ENCODE measurements at places on chromosomes 12 and 14.

DNA sequence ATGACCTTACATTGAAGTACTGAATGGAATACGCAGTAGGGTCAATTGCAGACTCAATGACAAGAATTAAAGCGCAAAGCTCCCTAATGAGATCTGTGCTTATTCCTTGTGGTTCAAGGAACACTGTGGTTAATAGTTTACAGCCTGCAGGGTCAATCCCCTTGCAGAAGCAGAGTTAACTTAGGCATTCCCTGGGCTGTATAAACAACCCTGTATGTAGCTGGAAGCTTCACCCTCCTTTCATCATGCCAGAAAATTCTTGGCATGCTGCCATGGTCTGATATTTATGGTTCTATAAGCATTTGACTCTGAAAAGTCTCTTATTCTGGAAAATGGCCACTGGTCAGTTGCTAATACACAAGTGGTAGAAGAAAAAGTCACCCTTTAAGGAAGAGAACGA is 227.7 kb downstream of the NOVA1 start:
- peak; percentile 21 for DNase-seq

DNA sequence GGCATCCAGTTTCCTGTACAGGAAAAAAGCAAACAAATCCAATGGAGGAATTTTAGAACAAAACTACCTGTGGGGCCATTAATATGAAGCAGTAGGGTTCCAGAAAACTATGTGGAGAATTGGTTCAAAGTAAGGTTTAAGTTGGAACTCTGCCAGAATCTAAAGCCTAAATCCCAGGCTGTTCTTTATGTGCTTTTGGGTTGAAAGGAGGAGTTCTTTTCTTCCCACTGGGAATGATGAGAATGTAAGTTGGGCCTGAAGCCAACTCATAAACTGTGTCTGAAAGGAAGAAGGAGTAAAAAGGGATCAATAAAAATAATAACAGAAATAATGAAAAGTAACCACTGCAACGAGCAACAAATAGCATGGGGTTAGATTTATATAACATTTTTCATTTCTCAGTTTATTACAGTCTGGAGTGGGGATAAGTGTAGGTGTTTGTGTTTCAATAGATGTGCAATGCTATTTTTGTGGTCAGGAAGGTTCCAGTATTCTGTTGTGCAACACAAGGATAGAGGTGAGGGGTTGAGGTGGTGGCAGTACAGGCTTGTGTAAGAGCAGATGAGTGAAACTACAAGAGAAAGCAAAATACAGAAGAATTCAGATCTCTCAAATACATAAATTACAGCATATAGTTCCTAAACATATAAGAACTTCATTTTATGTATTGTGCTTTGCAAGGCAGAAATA is 373.6 kb downstream of the EMP1 start:
- no peak for DNase-seq

DNA sequence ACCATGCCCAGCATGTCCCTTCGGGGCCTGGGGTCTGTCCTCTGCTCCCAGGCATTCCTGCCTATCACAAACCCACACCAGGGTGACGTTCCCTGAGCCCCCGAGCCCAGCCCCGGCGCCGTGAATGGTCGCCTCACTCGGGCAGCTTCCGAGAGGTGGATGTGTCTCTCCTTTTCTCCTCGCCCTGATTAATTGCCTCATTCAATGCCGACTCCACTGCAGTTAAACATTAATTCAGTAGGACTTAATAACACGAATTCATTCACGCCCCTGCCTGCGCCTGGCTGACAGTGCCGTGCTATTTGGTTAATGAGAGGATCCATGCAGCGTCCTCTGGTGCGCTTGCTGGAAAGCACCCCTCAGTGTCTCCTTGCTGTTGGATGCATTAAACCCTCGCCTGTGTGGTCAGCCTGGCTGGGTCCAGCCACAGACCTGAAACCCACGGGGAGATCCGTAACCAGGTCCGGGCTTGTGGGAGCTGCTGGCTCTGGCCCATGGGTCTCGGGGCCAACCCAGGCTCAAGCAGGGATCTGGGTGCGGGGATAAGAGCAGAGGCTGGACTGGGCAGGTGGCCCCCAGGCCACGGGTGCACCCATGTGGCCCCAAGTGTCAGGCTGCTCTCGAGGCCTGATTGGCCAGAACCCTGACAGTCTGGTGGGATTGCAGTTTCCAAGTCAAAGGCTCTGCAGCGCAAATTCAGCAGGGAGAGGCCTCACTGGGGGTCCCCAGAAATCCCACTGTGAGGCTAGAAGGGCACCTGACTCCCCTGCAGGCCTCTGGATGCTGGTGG is 55.4 kb downstream of the FBRSL1 start:
- DNase-seq = peak; percentile 56

DNA sequence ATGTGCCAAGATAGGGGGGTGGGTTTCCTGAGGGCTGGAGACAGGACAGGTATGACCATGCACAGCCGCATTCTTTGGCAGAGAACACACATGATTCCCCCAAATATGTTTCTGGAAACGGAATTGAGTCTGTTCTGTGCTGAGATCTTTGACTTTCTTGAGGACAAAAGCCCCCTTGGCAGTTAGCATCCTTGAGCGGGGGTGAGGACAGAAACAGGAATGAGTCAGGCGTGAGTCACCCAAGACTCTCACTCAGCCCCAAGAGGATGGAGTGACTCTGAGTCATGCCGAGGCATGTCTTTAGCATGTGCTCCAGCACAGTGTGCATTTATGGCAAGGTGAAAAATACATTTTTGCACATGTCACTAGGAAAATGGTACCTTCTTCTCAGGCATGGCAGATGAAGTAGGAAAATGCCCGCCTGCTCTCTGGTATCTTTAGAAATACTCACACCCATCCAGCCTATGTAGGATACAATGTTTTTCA is 52.1 kb downstream of the DAD1 start:
- DNase-seq = peak; percentile 93

- DNase-seq = no peak
These were observed 562 bp downstream of the ZFYVE1 start for GRCh38 chr14:73026243-73026844.

DNA sequence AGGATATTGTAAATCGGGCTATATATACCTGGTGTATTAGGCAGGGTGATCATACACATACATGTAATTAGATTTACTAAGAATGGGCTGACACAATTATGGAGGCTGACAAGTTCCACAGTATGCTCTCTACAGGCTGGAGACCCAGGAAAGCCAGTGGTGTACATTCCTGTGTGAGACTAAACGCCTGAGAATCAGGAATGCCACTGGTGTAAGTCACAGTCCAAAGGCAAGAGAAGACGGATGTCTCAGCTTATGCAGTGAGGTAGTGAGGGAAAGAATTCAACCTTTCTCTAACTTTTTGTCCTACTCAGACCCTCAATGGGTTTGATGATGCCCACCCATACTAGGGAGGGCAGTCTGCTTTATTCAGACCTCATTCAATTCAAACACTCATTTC is 57.1 kb downstream of the METTL25 start:
- DNase-seq = peak; percentile 91

GRCh38 chr12:132021965-132022364 is 72.2 kb downstream of the EP400 start:
- DNase-seq = no peak

DNA sequence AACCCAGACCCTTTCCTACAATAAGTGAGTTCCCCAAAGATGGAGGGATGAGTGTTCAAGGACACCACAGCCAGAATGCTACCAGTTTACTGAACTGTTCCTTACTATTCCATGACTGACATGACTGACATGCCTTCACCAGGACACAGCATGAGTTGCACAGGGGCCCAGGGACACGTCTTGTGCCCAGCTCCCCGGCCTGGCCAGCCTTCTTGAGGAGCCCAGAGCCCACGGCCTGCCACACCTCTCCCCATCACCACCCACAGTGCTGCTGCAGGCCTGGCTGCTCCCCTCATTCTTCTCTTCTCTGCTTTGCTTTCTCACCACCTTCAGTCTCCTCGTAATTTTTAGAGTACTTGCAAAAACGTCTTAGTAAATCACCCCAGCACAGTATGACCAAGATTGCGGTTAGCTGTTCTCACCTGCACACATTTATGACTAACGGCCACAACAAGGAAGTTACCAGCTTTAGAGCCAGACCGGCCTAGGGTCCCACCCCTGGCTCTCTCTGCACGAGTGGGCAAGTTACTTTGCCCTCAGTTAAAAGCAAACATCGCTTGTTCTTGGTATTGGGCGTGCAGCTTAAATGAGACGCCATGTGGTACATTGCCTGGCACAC is 18.5 kb downstream of the PPP2R5E start:
- DNase-seq = peak; percentile 96

- no peak for DNase-seq
These were observed 36.8 kb downstream of the ZNF664 start for GRCh38 chr12:124009781-124010180.

- no peak for DNase-seq
These were observed 205.2 kb downstream of the PAX9 start for GRCh38 chr14:36866867-36867266.

GRCh38 chr14:68781161-68782021 is 11.5 kb downstream of the ZFP36L1 start:
- DNase-seq = no peak

DNA sequence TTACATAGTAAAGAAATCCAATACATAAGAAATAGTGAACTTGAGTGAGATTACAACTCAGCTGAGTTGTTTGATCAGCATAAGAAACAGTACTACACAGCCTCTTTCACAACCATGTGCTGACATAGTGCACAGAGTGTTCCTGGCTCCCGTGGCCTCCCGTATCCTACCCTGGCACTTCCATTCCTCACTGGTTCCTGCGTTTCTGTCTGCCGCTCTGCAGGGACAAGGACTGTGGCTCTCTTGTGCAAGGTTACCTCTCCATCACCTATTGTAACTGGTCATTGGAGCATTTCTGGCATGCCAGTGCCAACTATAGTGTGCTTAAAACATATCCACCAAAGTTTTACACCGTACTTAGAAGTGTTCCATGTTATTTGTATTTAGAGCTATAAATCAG is 46.3 kb upstream of the PCED1B start:
- DNase-seq = peak; percentile 26

DNA sequence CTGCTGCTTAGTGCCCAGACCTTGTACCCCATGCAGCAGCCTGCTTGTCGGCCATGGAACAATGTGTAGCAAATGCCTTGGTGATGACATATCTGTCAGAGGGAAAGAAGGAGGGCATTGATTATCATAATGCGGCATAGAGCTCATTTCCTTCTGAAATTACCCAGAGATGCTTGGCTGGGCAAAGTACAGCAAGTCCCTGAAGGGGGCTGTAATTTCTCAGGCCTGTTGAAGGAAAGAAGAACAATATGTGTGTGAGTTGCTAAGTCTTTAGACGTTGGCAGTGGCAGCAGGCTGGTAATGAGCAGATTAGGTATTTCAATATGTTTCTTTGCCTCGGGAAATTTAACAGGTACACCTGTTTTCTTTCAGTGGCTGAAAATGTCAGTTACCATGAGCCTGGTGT is 128.6 kb downstream of the CRADD start:
- peak; percentile 79 for DNase-seq

GRCh38 chr12:28583701-28584261 is 393.5 kb downstream of the CCDC91 start:
- no peak for DNase-seq

DNA sequence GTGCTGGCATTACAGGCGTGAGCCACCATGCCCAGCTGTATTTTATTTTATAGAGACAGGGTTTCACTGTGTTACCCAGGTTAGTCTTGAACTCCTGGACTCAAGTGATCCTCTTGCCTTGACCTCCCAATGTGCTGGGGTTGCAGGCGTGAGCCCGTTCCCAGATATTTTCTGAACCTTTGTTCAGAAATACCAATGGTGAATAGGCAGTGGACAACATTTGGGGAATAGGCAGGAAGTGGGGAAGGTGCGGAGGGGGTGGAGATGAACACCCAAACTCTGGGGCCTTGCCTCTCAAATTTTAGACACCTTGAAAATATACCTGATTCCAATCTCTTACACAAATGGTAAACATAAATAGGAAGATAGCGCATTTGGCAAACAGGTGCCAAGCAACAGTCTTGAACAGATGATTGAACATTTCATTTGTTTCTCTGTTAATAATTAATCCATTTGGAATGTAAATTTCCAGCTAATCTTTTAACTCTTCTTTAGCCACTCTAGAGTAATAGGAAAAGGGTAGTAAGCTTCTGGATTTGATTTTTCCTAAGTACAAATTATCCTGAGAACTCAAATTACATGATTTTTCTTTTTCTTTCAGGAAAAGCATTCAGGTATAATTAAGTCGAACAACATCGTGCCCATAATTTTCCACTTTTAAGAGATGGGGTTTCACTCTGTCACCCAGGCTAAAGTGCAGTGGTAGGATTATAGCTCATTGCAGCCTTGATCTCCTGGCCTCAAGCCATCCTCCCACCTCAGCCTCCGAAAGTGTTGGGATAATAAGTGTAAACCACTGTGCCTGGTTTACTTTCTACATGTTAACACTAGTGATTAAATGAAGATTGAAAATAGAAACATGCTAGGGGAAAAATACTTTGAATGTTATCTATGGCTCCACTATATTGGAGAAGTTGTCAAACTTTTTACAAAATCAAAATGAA is 22.9 kb upstream of the RNF34 start:
- peak; percentile 46 for DNase-seq

GRCh38 chr12:53499266-53500141 is at the start of gene MAP3K12:
Gene MAP3K12, minus strand, starts transcription at chr12:53499458. Its CDS starts 12,067 bp downstream, at chr12:53487391.
- peak; percentile 52 for DNase-seq

DNA sequence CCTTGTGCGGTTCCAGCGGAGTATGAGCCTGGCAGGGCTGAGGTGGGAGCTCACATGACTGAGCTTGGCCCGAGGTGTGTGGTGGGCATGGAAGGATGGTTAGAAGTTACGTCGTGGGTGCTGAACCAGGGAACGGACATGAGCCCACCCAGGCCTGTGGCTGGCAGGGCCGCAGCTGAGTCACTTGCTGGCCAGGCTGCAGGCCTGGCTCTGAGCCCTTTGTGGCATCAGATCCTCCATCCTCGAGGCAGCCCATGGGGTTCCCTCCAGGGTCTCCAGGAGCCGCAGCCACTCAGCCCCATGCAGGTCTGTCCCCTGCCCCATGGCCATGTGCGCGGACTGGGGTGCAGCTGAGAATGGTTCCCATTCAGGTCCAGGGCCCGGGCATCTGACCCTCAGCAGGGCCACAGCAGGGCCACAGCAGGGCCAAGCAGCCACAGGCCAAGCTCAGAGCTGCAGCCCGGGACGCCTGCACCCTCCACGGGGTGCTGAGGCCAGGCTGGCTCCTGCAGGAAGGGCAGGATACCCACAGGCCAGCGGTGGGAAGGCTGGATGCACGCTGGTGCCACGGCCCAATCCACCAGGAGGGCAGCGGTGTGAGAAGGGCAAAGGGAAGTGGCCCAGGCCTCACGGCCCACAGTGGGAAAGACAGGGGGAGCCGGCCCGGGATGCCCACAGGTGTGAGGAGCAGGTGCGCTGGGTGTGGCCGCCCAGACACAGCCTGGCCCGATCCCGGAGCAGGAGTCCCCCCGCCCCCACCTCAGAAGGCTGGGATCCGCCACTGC is 26.3 kb upstream of the ULK1 start:
- DNase-seq = peak; percentile 15

GRCh38 chr14:28596391-28596790 is 170.2 kb upstream of the FOXG1 start:
- DNase-seq = no peak

- no peak for DNase-seq
These were observed 236.1 kb downstream of the CACNA1C start for GRCh38 chr12:2288875-2289274.

DNA sequence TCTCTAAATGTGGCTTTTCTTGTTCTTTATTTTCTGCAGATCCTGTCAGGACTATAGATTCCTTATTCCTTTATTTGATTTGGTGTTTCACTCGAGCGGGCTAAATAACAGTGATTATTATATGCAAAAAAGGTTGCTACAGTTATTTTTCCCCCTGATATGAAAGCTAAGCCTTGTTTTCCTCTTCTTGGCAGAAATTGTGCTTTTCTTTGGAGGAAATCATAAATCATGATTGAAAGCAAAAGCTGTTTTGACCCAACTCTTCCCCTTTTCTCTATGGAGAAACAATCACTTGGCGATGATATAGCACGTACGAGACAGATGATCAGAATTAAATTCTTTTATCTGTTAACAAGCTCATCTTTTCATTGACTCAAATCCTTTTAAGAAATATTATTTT is 31.4 kb downstream of the PPFIBP1 start:
- no peak for DNase-seq

Measured in kidney tubule cell (primary cell).